ENCODE measurements at places on chromosomes 7 and 10.

GRCh38 chr7:117401293-117402002 lies 25.8 kb downstream of the ASZ1 start:
- DNase-seq = no peak

DNA sequence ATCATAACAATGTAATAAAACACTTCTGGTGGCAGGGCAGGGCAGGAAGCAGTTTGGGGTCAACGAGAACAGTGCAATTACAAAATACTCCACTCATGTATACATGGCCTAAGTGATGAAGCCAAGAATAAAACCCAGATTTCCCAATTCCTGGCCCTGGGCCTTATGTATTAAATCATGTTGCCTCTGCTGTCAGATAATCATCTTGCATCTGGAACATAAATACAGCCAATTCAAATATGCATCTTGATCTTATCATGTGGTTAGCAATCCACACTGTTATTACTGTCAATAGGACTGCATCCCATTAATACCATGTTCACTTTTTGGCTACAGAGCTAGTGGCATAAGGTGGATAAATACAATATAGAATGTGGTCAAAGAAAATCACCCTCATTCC lies 186.5 kb upstream of the SLC25A13 start:
- no peak for DNase-seq

DNA sequence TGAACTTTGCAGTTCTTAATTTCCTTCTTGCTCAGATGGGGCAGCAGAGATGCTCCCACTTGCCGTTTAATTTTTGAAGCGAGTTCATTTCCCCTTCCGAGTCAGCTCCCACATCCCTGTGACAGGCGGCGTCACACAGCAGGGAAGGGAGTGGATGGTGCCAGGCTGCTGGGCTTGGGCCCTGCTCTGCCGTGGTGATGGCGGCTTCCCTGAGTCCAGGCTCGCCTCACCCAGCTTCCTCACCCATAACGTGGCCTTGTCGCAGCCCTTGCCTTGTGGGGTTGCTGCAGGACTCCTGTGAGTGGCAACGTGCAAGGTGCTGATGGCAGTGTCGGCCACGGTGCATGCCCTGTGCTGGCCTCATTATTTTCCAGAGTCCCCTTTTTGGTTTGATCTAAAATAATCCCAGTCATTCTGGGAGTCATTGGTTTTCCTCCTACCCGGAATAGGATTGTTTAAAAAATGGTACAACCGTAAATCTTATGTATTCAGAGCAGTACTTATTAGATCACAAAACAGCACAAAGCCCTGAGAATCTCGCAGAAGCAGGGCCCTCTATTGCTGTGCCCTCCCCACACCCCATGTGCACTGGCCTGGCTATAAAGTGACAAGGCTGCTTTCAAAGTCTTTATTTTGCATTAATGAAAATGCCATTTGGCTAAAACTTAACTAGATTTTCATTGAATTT lies 260.1 kb downstream of the WDR37 start:
- DNase-seq = no peak

DNA sequence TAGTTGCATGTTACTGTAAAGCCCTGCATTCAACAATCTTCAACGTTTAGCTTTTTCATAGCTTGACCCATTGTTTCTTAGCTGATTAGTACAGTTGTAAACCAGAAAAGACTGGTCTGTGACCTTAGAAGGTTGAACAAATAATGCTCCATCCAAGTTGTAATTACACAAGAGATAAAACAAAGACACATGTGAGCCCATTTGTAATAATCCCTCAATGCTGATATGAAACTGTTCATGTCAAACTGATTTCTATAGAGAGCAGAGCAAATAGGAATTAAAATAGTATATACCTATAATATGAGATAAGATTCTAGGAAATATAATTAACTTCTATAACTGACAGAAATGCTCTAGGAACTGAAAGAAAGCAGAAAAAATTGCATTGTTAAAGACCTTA lies 94.7 kb upstream of the SLC25A13 start:
- DNase-seq = no peak

DNA sequence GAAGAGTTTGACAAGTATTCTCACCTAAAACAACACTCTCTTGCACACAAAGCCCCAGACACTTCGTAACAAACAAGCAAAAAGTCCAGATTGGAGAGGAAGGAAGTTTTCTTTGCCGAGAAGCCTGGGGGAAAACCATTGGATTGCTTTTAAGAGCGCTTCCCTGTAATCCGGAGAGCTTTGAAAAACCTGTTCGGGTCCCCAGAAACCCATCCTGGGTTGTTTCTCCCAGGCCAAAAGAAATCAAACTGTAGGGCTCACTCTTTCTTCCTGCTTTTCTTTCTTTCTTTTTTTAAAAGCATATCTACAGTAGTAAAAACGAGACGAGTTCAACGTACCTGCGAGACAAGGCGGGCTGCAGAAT lies 655 bp downstream of the SP8 start:
- DNase-seq = no peak

- no peak for DNase-seq
Observed at GRCh38 chr7:17370901-17371585, 72.6 kb downstream of the AHR start.

DNA sequence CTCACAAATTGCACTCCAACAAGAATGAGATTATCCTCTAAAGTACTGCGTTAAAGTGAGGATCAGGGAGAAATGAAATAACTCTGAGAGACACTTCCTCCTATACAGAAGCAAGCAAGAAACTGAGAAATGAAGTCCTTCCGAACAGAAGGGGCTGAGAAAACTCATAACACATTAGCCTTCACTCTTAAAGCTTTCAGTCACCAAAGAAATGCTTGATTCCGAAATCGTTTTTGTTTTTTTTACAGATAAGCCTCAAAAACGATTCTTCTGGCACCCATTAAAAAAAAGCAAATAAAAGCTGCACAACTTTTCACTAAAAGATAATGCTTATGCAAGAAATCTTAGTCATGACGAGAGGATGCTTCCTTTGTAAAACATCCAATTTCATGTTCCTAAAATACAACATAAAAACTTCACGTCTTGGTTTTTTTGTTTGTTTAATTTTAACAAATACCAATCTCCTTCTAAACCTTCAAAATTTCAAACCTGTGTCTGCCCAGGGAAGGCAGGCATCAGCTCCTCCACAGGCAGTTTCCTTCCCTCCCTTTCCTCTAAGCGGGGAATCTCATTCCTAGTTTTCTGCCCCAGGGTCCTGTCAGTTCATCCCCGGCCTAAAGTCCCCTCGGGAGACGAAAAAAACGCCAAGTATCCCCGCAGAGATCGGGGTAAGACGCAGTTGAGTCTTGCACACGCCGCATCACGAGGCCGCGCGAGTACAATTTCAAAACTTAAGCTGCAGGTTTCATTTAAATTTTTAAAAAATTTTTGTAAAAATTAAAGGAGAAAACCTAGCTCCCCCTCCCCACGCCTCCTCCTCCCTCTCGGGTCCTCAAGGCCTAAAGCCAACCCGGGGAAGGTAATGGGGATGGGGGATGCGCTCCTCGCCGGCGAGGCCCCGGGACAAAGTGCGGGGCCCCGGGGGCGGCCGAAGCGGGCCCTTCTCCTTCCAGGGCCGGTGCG lies 1.1 kb downstream of the BAZ1B start:
- peak; percentile 9 for DNase-seq

- DNase-seq = no peak
Observed at GRCh38 chr10:4596951-4597350, 229.1 kb upstream of the AKR1E2 start.

GRCh38 chr7:149624419-149625339 lies 127.1 kb upstream of the ZNF746 start:
- peak; percentile 94 for DNase-seq

DNA sequence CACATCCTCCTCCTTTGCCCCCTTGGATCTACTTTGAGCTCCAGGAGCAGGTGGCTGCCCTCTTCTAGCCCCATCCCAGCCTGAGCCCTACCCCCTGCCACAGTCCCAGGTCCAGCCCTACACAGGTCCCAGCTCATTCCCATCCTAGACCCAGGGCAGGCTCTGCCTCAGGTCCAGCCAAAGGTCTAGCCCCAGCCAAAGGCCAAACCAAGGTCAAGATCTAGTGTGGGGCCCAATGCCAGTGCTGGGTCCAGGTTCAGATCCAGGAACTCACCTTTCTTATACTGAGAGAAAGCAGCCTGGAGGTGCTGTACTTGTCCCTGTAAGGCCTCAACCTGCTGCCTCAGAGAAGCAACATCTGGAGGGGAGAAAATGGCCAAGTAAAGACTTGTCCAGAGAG lies 8.5 kb downstream of the SFTPD start:
- DNase-seq = no peak

GRCh38 chr10:103769176-103769575 lies 86.2 kb downstream of the SH3PXD2A start:
- no peak for DNase-seq

GRCh38 chr10:61786728-61787127 lies 114.8 kb upstream of the ARID5B start:
- no peak for DNase-seq

DNA sequence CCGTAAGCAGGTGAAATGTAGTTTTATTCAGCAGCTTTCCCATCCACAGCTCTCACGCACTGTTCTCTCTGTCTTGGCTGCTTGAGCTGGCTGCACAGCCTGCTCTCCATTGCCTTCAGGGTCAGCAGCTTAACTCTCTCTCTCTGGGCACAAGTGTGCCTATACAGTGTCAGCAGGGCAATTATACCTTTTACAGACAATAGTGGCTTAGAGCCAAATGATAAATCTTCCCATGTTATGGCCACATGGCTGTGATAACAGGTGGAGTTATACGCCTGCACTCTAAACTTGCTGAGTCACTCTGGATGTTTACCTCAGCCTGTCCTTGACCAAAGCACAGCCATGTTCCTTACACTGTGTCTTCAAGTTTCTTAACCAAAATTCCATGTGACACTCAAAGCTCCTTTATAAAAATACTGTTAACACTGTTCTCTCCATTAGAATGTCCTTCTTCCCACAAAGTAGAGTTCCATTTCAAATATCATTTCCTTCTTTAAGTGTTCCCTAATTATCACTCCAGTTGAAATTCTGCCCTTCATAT lies 6.1 kb downstream of the RNF133 start:
- no peak for DNase-seq

DNA sequence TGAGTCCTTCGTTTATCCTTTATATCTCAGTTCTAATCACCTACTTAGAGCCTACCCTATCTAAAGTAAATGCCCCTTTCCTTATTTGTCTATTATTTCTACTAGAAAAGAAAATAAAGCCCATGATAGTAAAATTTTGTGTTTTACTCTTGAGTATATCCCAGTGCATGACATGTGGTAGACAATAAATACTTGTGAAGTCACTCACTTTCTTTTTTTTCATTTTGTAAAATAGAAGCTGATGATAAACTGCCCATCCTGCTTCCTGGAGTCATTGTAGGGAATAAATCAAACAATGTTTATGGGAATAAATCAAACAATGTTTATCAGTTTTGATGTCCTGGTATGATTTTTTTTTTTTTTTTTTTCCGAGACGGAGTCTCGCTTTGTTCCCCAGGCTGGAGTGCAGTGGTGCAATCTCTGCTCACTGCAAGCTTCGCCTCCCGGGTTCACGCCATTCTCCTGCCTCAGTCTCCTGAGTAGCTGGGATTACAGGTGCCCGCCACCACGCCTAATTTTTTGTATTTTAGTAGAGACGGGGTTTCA lies 36.1 kb downstream of the BTRC start:
- DNase-seq = no peak

- DNase-seq = no peak
Observed at GRCh38 chr10:80611481-80612185, 73.9 kb downstream of the SH2D4B start.

GRCh38 chr7:85156661-85157208 lies 30.1 kb downstream of the SEMA3D start:
- DNase-seq = no peak

GRCh38 chr10:59621771-59622170 lies 87.9 kb downstream of the SLC16A9 start:
- no peak for DNase-seq

- DNase-seq = no peak
Observed at GRCh38 chr7:154172236-154172635, 120.0 kb downstream of the DPP6 start.

DNA sequence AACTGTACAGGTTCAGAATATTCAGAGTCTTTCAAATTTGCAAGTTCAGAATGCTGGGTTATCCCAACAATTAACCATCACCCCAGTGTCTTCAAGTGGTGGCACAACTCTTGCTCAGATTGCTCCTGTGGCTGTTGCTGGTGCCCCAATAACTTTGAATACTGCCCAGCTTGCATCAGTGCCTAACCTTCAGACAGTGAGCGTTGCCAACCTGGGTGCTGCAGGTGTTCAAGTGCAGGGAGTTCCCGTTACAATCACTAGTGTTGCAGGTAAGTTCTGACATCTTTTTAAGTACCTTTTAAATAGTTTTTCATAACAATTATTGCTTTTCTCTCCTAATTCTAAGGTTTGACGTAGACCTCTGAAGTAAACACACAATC lies 2.7 kb downstream of the SP4 start:
- no peak for DNase-seq

- no peak for DNase-seq
Observed at GRCh38 chr10:10968257-10968588, 49.4 kb upstream of the CELF2 start.

GRCh38 chr7:123570390-123571182 lies 13.0 kb upstream of the NDUFA5 start:
- no peak for DNase-seq

DNA sequence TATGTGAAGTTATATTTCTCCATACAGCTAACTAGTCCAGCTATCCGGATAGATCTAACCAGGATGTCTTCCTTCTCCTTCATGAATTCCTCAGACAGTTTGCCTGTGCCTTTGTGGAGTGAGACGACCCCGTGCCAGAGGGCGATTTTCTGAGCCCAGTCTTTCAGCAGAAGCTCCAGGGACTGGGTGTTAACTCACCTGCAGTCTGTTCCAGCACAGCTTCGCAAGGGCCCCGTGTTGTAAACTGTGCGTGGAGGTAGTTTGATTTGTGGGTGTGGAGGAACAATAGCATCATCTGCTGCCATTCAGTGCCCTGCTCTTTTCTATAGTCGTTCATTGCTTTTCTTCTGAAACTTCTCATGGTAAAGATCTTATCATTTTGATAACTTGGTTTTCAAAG lies 103.8 kb downstream of the INPP5A start:
- DNase-seq = no peak

DNA sequence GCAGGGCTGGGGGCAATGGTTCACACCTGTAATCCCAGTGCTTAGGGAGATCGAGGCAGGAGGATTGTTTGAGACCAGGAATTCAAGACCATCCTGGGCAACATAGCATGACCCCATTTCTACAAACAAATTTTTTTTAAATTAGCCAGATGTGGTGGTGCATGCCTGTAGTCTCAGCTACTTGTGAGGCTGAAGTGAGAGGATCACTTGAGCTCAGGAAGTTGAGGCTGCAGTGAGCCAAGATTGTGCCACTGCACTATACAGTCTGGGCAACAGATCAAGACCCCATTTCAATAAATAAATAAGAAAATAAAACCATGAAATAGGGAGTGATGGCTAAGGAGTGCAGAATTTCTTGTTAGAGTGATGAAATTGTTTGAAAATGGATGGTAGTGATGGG lies 8.9 kb downstream of the GRID2IP start:
- DNase-seq = no peak

GRCh38 chr7:40887099-40887498 lies 752.3 kb downstream of the SUGCT start:
- DNase-seq = no peak

DNA sequence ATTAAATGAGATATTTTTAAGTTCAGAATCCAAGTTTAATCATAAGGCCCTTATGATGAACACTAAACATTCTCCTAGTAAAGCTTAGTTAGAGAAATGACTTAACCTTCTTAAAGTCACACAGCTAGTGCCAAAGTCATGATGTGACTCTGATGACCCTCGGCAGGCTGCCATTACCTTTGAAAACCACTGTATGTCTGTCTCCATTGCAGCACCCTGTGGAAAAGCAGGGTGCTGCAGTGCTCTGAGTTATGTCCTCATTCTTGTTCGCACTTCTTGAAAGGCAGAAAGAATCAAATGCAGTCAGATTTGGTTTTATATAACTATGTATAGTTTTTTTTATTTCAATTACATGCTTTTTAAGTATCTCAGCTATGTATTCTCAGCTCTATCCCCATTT lies 105.0 kb downstream of the PHTF2 start:
- no peak for DNase-seq

Measured in neural crest cell (in vitro differentiated cells).